ENCODE measurements at places on chromosomes 16 and 17.

- no peak for DNase-seq
Observed at GRCh38 chr16:75319513-75320411, 68.3 kb upstream of the BCAR1 start.

DNA sequence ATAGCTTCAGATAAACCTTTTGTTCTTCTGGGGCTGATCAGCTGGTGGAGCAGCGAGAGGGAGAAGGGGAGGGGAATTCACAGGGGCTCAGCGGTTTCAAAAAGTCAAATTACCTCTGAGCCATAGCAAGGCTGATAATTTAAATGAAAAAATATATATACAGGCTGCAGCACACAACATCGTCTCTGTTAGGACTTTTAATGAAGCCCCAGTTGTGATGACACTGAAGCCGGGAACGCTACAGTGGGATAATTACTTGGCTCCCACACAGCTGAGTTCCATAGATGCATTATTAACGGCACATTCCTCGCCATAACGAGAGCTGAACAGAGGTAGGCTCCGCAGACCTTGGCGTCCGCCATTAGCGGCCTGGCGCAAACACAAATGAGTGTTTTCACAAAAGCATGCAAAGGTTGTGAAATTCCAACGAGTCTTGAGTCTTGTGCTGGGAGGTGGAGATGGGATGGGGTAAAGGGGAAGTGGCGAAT is 216.0 kb downstream of the C16orf78 start:
- DNase-seq = no peak

DNA sequence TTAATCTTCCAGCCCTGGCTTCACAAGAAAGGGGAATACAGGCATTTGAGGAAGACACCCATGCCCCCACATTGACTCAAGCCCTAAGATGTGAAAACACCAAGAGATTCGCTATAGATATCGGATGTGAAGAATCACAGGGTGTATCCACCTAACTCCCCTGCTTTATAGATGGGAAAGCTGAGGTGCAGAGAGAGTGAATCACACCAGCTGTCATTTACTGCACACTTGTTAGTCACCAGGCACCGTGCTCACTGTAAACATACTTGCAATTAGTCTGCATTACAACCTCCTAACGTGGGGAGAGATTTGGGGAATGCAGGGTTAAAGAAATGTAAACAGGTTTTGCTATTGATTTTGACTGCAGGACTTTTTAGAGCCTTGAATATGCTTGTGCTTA is 325.5 kb downstream of the C16orf95 start:
- no peak for DNase-seq

GRCh38 chr17:35448899-35449227 is 297 bp upstream of the SLFN13 start:
- no peak for DNase-seq

DNA sequence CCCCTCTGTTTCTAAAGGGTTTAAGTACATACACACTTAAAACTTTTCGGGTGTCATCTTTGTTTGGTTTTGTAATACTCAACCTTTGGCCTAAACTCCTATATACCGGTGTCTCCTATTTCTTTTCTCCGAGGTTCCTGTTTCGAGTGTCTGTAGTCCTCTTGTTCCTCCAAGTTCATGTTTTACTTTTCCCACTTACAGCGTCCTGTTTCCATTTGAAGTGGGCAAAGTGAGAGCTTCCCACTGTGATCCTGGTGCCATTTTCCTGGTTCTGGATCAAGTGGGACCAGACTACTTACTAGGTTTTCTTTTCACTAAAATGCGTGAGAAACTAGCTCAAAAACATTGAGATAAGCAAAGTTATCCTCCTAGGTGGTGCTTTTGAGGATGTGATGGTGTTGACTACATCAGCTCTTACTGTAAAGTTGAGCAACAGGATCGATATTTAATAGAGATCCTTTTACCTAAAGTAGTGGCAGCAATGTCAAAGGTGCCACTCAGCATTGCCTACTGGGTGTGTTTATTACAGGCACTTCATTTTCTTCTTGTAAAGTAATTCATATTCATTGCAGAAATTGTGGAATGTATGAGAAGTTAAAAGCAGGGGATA is 1.3 kb downstream of the PSMD3 start:
- DNase-seq = no peak

GRCh38 chr16:82655720-82656490 is 29.1 kb downstream of the CDH13 start:
- no peak for DNase-seq

DNA sequence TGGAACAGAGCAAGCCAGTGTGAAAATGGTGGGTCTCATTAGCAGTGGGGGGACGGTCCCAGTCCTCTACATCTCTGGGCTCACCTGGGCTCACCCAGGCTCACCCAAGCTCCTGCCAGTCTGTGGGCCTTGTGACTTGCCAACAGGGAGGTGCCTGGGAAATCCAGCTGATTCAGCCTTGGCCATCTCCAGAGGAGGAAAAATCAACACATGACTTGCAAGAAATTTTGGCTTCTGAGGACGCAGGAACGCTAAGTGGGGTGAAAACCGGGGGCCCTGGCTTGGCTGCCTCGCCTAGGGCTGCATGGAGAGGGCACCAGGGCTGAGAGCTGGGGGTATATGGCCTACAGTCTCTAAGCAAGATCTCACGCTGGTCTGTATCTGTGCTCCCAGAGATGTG is 47.7 kb downstream of the VAC14 start:
- DNase-seq = no peak

GRCh38 chr16:25896411-25896810 is 204.7 kb downstream of the HS3ST4 start:
- no peak for DNase-seq

GRCh38 chr17:34366529-34367107 is 3.6 kb upstream of the CCL1 start:
- DNase-seq = no peak
